ENCODE measurements at places on chromosomes 5 and 9.

GRCh38 chr9:36268007-36268427, 9.8 kb upstream of the GNE start:
- DNase-seq: no peak

DNA sequence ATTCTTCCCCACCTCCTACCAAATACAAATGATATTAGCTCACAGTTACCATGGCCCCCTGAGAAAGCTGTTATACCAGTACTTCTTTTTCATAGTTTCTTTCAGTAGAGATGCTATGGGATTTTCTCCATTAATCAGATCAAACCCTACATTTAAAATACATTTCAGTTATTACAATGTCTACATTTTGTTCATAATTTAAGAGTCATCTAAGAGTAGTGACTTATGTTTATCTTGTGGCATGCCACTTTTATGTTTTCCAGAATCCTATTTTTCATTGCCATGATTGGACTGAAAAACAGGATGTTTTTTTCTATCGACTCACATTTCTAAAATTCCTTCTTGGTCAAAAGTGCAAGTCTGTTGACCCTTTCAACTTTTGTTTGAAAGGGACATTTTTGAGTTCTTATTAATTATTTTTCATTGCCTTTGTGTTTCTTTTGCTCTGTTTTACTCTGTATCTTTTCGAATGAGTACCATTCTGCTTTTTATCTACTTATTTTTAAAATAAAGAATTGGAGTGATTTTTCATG, 77.4 kb upstream of the ANXA1 start:
- DNase-seq: no peak

DNA sequence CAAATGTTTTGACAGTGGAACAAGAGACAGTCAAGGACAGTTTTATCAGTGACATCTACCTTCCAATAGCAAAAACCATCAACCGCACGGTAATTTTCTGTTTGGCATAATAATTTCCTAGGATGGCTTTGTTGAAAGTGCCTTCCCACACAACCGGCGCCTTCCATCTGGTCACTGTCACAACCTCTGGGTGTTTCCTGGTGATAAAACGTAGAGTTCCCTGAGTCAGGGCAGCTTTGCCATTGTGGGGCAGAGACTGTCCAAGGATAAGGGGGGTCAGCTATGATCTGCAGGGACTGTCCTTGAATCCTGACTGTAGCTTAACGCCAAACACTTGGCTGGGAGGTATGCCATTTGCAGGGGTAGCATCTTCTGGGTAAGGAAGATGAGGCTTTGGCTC, 47.6 kb downstream of the GGTA1 start:
- DNase-seq: no peak

DNA sequence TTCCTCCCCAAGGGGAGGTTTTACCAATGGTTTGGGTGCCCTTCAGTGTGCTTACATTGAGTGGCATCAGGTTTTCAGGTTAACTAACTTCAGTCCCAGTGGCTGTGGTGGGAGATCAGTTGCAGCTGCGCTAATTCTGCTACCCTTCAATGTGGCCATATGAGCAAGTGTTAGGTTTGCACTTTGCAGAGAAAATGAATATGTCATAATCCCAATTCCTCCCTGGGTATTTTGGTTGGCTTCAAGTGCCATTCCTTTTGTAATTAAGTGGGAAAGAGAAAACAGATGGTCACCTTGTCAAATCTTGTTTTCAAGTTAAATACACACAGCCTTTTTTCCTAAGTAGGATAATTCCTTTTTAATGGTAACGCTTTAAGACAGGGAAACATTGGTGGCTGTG, 236.2 kb downstream of the TLE4 start:
- DNase-seq: no peak

DNA sequence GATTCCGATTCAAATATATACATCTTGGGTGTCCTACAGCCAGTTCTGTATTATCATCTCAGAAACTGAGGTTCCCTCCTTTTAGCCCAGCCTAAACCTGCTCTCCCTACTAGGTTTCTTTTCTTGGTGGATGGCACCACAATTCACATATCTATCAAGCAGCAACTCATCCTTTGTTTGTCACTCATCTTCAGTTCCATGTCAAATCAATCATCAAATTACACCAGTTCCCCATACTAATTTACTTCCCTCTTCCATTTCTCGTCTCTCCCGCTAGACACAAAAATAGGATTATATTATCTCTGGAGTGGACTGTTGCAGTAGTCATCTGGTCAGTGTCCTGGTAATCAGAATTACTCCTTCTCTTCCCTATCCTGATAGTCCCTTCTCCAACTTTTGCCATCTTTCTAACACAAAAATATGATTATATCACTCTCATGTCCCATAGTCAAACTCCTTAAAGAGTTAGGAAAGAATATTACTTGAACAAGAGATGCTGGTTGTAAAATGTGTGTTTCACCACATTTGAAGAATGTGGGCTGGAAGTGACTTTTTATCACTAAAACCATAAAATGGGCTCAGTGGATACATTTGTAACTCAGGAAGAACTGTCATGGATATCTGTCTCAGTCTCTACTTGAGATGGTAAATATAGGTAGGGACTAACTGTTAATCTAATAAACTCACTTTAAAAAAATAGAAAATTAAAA, 69.1 kb upstream of the RICTOR start:
- no peak for DNase-seq

DNA sequence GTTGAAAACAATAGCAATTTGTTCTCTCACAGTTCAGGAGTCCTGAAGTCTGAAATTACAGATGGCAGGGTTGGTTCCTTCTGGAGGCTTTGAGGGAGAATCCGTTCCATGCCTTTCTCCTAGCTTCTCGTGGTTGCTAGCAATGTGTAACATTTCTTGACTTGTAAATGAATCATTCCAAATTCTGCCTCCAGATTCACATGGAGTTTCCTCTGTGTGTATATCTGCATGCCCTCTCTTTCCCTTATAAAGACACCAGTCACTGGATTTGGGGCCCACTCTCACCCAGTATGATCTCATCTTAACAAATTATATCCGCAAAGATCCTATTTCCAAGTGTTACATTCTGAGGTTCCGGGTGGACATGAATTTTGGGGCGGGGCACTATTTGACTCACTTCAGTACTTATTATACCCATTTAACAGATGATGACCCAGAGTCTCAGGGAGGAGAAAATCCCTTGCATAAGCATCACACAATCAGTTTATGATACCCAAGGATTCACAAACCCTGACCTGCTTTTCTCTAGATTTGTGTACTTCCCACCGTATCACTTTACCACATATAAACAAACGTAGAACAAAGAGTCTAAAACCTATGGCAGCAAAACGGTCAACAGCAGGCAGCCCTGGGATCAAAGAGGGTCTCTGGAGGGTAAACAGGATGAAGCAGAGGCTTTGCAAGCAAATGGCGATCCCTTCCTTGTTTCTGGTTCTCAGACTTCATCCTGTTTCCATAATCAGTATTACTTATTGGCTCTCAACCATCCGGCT, 93.7 kb downstream of the C9orf152 start:
- no peak for DNase-seq

DNA sequence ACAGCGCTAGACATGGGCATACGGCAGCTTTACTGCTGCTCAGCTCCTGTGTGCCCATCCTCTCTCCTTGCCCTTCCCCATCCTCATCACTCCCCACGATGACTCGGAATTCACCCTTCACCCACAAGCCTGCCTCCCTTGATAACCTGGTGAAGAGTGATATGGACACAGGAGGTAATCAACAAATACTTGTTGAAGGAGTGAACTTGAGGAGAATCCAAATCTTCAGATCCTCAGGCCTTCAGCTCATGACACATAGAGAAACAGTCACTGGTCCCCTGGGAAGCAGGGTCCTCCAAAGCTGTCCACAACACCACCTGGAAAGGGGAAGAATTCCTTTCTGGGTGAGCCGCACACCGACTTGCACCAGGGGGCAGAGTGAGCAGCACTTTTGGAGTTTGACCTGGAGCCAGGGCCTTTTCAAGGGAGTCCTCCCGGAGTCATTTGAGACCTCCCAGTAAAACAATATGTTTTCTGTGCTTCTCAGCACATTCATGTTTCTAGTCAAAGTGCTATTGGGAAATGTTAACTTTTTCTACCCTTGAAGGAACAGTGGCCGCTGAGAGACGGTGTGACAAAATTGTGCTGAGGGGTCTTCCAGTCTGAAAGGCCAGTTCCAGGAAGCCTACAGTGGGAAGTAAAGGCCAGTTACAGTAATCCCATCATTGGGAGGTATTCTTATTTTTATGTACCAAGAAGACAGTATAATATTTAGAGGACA, 332.3 kb downstream of the CWC27 start:
- DNase-seq: peak; percentile 87

DNA sequence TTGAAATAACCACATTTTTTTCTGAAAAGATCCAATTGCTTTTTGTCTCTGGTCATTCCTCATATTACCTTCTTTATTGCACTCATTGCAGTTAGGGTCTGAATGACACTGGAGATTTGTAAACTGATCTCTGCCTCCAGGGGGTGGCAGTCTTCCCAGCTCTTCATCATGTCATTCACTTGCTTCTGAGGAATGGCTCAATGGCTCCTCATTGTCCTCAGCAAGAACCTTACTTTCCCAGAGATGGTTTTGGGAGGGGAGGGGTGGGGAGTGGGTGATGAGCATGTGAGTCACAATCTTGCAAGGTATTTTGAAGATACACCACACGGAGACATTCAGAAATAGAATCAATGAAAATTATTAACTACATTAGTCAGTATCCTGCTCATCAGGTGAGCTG, 159.8 kb upstream of the GAS1 start:
- no peak for DNase-seq

GRCh38 chr5:145787996-145788395, 47.1 kb downstream of the PRELID2 start:
- DNase-seq: no peak

DNA sequence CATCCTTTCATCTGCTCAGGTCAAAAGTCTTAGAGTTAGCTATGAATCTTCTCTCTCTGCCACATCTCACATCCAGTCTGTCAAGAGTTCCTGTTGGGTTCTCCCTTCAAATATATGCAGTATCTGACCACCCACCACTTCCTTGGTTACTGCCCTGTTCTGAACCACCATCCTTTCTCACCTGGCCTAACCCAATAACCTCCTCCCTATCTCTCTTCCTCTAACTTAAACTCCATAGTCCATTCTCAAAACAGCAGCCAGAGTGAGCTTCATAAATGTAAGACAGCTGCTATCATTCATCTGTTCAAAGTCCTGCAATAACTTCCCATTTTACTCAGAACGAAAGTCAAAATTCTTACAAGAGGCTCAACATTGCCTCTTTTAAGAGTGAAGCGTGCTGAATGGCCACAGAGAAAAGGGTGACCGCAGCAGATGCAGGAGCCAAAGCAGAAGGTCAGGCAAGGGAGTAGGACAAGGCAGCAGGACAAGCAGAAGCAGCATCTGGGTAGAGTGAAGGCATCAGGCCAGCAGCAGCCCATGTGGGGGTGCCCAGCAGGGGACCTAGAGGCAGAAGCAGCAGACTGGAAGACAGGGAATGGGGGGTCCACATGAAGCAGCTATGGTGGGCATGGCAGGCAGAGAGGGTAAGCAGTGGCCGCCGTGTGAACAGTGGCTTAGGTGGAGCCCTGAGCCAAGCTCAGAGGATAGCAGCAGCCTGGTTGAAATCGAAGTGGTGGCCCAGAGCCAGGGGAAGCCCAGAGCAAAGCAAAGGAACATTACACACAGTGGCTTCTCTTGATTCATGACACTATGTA, 39.3 kb upstream of the CDC42SE2 start:
- no peak for DNase-seq

- no peak for DNase-seq
These were observed 58.3 kb downstream of the EGFLAM start for GRCh38 chr5:38316544-38317224.

GRCh38 chr5:150394131-150394530, 18.6 kb downstream of the CD74 start:
- DNase-seq: no peak

DNA sequence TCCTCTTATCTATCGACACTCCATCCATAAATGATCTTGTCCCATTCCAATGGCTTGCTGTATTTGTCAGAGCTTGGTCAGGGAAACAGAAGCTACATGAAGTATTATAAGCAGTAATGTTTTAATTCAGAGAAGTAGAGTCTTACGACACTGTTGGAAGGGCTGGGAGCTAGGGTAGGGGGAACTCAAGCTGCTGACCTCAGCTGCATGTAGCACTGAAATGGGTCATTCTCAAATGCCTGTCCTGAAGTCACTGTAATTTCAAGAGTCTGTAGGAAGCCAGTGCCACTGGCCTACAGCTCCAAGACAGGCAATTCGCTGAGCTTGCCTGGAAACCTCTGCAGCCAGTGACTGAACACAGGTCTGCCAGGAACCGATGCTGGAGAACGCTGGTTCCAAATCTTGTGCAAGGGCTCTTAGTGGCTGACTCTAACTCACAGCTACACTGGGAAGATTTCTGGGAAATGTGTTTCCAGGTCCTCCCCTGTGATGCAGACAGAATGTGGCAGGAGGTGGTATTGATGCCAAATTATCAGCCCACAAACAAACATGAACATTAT, 532.4 kb downstream of the CCDC171 start:
- DNase-seq: no peak

GRCh38 chr9:83706676-83707517, 861 bp downstream of the UBQLN1 start:
- peak; percentile 55 for DNase-seq

- no peak for DNase-seq
These were observed 1782.4 kb upstream of the WWC1 start for GRCh38 chr5:166509085-166509484.

GRCh38 chr5:93993161-93993560, 251.8 kb upstream of the POU5F2 start:
- no peak for DNase-seq

GRCh38 chr5:86465052-86465838, 152.5 kb upstream of the COX7C start:
- peak; percentile 13 for DNase-seq

DNA sequence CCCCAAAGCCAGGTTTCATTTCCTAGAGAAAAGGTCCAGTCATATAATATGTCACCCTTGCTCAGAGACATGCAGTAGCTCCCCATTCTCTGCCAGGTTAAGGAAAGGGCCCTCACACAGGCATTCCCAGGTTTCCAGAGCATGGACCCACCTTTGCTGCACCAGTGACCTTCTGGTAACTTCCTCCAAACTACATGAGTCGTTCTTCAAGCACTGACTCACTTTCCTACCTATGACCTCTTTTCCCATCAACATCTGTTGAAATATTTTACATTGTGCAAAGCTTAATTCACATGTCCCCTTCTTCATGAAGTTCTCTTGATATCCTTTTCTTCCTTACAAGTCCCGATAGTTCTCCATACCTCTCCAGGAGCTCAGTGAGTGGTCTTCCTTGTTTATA, 25.9 kb downstream of the SH3TC2 start:
- DNase-seq: no peak

GRCh38 chr9:110029429-110029955, 178.5 kb downstream of the C9orf152 start:
- no peak for DNase-seq

- no peak for DNase-seq
These were observed 24.7 kb downstream of the FNBP1 start for GRCh38 chr9:130018265-130018664.

- DNase-seq: peak; percentile 33
These were observed 396.9 kb downstream of the PDE4D start for GRCh38 chr5:59496524-59497134.

- DNase-seq: no peak
These were observed 18.9 kb upstream of the FAM174A start for GRCh38 chr5:100516285-100516684.
